ENCODE measurements at places on chromosomes 16 and 17.

- no peak for DNase-seq
These were observed 461 bp downstream of the LRRC46 start for GRCh38 chr17:47831934-47832327.

- DNase-seq, result no peak
These were observed 21.5 kb upstream of the CA4 start for GRCh38 chr17:60128171-60128859.

DNA sequence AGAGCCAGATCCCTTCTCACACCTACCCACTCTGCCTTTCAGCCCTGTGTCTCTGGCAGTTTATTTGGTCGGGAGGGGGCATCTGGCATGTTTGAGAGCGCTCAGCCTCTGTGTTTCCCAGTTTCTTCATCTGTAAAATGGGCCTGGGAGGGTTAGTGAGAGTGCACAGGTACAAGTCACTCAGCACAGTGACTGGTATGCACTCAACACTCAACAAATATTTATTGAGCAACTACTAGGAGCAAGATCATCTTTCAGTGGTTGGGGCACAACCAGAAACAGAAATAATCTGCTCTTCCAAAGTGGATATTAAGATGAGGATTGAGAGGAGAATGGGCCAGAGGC, 13.7 kb upstream of the SRCIN1 start:
- DNase-seq, result no peak

DNA sequence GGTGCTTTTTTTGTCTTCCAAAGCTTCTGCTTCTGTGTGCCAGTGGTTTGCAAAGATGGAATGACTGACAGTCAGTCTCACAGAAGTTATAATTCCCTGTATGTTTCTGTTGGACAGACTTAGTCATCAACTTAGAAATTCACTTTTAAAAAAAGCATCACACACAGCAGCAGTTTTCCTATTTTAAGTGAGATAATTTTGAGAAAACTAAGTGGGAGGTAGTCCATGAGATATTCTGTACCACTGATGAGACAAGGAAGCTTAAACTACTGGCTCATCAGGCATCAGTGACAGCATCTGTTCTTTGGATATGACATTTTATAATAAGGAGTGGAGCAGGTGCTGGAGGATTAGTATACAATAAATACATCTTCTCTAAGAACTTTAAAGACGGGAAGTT, 20.0 kb downstream of the CNP start:
- no peak for DNase-seq

DNA sequence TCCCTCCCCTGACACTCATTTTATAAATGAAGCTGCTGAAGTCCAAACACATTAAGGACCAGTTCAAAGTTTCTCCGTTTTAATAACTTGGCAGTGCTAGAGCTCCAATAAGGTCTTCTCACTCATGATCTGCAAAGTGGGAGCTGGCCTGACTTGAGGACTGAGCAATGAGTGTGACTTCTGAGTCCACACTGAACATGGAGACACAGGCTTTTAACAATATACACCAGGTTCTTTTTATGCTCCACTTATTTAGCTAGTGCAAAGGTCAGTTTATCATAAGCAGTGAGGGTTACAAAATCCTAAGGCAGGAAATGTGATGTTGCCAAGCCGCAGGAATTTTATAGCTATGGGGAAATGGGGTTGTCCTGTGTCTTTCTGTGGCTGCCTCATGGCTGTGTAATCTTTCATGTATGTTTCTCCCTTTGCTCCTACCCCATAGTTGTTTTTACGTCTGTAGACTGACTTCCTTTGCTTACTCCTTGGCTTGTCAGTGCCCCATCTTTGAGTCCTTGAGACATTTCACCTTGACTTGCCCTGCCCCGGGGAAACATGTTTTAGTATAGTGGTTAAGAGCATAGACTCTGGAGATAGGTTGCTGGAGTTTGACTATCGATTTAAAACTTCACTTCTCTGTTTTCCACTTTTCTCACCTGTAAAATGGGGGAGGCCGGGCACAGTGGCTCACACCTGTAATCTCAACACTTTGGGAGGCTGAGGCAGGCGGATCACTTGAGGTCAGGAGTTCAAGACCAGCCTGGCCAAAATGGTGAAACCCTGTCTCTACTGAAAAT, 12.2 kb upstream of the MMD start:
- DNase-seq, result no peak

DNA sequence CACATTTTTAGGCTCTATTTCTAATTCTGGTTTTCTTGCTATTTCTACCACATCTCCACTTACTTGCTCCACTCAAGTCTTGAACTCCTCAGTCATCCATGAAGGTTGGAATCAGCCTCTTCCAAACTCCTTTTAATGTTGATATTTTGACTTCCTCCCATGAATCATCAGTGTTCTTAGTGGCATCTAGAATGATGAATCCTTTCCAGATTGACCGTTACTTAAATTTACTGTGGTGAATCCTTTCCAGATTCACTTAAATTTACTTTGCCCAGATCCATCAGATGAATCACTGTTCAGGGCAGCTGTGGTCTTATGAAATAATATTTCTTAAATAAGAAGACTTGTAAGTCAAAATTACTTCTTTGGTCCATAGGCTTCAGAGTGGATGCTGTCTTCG, 32.4 kb downstream of the CLTC start:
- DNase-seq, result no peak

- no peak for DNase-seq
These were observed 129.0 kb downstream of the CMIP start for GRCh38 chr16:81573533-81574020.

DNA sequence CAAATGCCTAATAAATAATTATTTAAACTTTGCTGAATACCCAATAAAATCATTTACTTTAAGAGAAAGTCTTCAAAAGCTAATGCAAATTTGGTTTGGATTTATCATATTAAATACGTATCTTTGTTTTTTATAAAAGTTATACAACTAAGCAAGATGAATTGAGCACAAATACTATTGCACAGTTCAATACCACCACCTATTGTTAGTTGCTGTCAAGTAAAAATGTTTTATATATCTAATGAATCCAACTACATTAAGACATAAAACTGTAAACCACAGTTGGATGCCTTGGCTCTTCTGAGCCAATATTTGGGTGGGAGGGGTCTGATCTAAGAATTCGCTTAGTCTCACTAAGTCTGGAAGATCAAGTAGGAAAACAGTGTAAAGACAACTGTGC, 7.7 kb downstream of the FBXL20 start:
- DNase-seq, result no peak

DNA sequence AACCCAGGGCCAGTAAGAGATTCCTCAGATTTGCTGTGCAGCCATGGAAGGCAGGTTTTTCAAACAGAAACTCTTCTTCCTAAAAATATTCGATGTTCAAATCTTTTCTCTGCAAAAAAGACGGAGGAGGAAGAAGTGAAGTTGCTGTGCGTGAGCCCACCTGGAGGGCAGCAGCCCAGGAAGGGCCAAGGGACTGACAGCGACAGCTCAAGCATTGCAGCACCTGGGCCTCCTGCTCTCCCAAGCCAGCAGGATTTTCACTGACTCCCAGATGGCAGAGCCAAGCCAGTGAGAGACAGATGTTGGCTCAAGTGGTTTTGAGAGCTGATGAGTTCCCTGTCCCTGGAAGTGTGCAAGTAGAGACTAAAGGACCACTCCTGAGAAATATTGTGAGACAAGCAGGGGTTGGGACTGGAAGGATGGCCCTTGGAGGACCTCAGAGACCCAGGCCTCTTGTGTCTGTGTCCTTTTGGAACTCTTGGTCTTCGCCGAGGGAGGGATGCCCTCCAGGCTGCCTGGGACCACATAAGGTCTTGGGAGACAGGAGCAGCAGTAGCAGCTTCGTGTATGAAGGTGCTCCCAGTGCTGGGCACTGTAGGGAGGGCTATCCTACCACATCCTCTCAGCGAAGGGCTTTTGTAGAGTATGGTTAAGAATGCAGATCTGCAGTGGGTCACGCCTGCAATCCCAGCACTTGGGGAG, 29.3 kb upstream of the TNFRSF13B start:
- DNase-seq, result no peak

- no peak for DNase-seq
These were observed 6.6 kb upstream of the NR1D1 start for GRCh38 chr17:40106760-40107521.

All from cortex of kidney (tissue), 1 donor.